AG09319 (cell line): ENCODE measurements at places on chromosomes 6 and 20.

- no peak for DNase-seq
Observed at GRCh38 chr6:156126535-156126934, 650.6 kb upstream of the ARID1B start.

- no peak for DNase-seq
Observed at GRCh38 chr6:129638055-129638684, 71.8 kb downstream of the ARHGAP18 start.

DNA sequence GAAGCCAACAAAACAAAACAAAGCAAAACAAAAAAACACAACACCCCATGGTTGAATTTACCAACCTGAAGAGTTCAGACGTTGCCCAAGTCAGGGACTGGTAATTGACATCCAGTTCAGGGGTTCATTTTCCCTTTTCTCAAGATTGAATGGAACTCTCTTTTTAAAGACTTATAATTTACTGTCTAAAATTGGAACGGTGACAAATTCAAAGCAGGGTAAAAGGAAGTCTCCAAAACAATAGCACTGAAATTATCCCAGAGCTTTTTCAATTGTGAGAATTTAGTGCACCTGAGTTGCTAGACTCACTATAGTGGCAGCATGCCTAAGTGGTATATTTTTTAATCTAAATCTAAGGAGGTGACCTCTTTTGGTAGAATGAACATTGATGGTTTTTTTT is 90.9 kb upstream of the PREP start:
- DNase-seq = no peak

DNA sequence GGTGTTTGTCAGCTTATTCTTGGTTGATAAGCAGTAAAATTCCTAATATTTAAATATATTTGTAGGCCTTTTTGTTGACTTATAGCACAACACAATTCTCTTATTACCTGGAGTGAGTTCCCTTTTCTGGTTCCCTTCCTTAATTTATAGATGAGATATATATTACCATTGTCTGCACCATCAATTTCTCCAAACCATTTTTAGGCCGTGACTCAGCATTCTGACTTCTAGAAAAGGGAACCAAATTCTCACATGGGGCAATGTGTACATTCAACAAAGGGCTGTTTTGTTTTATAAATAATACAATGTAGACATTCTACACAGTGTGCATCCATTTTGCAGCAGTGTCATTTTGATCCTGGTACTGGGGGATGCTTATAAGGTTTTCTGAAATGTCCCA is 52.8 kb downstream of the NCOA7 start:
- DNase-seq = no peak

DNA sequence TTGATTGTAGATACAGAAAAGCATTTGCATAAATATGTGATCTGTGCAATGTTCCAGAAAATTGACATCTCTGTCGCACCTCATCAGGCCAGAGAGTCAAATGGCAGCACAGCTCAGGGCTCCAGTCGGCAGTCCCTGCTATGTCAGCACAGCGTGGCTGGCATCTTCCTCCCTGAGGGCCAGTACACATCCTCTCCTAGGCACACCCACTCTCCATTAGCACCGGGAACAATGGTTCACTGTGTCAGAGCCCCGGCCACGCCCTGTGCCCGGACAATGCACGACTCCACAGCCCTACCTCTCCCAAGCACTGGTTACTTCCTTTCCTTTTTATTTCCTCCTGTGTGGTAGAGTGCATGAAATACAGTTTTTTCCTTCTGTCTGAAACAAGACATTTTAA is 114.9 kb downstream of the FOXC1 start:
- no peak for DNase-seq

- DNase-seq = no peak
Observed at GRCh38 chr6:132133736-132134445, 182.7 kb upstream of the CCN2 start.

- DNase-seq = peak; percentile 86
Observed at GRCh38 chr6:74289884-74290283, 593.9 kb downstream of the CD109 start.

DNA sequence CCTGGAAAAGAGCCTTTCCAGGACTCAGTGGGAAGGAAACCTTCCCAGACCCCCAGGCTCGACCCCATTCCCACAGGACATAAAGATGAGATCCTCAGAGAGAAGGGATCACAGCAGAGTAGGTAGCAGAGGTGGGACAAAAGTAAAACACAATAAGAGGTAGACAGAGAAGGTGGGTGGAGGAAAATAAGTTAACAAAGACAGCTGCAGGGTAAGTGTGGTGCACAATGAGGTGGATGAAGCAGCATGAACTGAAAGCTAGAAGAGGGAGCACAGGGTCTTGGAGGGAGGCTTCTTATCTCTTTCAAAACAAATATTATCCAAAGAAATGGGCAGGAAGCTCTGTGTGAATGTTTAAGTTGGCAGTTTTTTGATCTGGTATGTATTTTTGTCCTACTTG is 14.0 kb upstream of the MAP7 start:
- no peak for DNase-seq

DNA sequence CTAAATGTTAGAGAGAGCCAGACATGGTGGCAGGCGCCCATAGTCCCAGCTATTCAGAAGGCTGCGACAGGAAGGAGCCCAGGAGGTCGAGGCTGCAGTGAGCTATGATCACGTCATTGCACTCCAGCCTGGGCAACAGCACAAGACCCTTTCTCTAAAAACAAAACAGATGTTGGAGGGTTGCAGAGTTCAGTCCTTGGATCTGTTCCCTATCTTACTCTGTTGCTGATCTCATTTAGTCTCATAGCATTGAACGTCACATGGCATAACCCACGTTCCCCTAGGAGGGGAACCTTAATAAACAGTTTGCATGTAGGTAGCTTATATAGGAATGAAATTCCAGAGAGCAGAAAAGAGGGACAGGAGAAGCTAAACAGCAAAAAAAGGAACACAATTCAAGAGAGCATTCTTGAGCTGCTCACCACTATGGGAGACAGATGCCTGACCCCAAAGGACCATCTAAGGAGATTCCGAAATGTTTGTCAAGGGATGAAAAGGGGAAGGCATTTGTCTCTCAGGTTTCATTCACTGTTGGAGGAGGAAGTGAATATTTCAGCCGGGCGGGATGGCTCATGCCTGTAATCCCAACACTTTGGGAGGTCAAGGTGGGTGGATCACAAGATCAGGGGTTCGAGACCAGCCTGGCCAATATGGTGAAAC is 54.6 kb upstream of the PIM1 start:
- no peak for DNase-seq

GRCh38 chr20:16412906-16413305 is 160.3 kb downstream of the KIF16B start:
- no peak for DNase-seq

DNA sequence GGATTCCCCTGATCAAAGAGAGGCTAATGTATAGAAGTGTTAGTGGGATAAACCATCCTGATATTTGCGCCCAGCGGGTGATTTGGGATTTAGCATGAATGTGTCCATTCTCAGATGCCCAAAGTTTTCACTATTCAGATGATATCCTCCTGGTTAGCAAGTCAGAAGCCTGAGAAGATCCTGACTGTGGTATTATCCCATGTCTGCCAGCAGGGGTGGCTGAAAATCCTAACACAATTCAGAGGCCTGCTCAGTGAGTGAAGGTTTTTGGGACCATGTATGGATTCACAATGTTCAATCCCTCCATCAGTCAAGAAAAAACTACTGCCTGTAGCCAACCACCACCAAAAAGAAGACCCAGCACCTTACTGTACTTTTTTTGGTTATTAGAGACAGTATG is 34.1 kb upstream of the SPACA1 start:
- no peak for DNase-seq

DNA sequence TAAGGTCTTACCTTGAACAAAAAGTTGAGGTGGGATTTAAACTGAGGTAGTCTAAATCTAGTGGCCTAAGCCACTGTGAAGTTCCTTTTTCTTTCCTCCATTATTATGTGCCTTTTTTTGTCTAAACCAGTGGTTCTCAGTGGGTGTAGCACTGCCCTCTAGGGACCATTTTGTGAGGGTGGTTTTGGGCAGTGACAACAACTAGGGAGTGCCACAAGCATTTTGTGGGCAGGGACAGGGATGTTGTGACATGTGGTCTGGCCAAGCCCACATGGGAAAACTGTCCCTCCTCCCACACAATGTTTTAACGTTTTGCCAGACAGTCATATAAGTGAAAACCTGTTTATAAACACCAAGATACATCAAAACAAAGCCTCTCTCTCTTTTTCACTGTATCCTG is 899.4 kb upstream of the FLRT3 start:
- peak; percentile 11 for DNase-seq

- no peak for DNase-seq
Observed at GRCh38 chr6:139625998-139626975, 251.8 kb upstream of the CITED2 start.

GRCh38 chr6:16747232-16748024 is 13.8 kb downstream of the ATXN1 start:
- DNase-seq = no peak

DNA sequence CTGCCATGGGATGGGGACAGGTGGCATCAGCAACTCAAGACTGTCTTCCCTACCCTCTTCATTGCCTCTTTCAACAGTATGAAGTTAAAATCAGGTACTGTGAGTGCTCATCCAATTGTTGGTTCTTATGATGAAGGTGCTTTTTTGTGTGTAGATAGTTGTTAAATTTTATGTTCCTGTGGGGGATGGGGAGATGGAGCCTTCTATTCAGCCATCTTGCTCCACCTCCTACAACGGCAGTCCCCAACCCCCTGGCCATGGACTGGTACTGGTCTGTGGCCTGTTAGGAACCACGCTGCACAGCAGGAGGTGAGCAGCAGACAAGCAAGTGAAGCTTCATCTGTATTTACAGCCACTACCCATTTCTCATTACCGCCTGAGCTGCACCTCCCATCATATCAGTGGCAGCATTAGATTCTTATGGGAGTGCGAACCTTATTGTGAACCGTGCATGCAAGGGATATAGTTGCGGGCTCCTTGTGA is 47.8 kb upstream of the TOP1 start:
- DNase-seq = no peak

DNA sequence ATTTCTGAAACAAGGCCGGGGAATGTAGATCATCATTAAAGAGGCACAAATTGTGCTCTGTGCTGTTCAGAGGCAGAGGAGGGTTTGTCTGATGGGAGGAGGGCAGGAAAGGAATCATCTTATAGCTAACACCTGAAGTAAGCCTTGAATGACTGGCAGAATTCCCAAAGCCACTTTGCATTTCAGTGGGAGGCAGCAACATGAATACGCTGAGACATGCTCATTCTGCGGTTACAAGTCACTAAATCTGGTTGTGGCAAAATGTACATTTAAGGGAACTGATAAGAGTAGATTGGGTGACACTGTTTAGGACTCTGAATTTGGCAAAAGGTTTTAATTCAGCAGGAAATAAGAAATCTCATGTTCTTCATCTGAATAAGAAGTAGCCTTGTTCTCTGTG is 4.4 kb upstream of the COL19A1 start:
- no peak for DNase-seq

GRCh38 chr6:158002951-158003853 is 21.5 kb downstream of the SYNJ2 start:
- peak; percentile 87 for DNase-seq

DNA sequence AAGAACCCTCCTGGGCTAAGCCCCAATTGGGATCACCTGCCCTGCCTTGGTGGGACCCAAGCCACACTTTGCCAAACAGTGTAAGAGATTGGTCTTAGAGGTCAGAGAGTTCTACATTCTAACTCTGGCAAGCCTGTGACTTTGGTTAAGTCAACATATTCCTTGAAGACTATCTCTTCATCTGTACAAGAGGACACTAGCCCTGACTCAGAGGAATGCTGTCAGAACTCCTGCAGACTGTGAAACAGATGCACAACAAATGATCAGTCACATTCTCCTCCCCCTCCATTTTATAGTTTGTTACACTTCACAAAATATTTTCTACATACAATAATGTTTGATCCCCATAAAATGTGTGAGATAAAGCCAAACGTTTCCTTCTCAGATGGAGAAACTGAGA is 91.7 kb upstream of the EPB41L1 start:
- no peak for DNase-seq

- DNase-seq = no peak
Observed at GRCh38 chr6:106530026-106530425, 99.3 kb downstream of the RTN4IP1 start.

DNA sequence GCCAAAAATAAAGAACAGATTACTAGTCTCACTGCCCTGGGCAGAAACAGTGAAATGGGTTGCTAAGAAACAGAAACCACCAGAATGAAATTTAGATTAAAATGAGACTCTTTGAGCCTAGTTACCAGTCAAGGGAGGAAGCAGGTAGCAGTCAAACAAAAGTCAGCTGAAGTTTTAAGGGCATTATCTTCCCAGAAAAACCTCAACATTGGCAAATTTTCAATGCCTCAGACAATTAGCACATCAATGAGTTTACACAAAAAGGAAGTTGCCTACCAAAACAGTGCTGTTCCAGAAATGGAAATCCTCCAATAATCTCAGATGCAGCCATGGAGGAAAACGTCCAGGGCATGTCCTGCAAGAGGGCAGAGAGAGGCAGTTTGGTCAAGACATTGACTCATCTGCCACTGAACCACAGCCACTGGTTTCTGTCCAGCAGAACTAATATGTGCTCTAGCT is 399.7 kb upstream of the ADGRB3 start:
- no peak for DNase-seq

GRCh38 chr6:28425944-28426541 is 17.2 kb downstream of the ZSCAN23 start:
- DNase-seq = no peak
